ENCODE measurements at places on chromosomes 16 and 17.

DNA sequence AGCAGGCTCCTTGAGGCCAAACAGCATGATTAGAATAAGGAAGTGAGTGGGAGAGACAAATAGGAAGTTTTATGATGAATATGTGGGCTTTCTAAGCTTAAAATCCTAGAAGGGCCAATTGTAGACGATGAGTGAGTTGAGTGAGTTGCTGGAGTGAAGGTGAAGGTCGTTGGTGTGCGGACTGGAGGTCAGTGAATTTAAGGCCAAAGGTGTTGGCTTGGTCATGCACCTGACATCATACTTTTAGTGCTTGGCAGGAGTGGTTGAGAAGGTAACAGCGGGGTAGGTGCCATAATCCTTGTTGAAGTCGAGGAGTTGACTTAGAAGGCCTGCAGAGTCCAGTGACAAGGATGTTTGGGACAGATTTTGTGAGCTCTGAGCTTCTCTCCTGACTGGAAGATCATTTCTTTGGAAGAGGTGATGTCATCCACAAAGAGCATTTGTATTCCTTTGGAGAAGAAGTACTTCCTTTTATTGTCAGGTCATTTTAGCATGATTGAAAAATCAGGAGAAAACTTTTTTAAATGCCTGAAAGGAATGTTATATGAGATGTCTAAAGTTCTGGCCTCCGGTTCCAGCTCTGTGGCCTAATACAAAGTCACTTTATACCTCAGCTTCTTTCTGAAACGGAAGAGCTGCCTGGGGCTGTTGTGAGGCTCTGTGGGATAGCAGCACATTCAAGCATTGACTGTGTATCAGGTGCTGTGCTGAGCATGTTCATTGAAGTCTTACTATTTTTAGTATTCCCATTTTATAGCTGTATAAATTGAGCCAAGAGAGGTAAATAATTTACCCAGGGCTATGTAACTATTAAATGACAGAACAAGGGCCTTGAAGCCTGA lies 53.6 kb upstream of the TBX2 start:
- DNase-seq, result no peak

GRCh38 chr17:75571885-75572215 lies 15.8 kb upstream of the MYO15B start:
- no peak for DNase-seq

DNA sequence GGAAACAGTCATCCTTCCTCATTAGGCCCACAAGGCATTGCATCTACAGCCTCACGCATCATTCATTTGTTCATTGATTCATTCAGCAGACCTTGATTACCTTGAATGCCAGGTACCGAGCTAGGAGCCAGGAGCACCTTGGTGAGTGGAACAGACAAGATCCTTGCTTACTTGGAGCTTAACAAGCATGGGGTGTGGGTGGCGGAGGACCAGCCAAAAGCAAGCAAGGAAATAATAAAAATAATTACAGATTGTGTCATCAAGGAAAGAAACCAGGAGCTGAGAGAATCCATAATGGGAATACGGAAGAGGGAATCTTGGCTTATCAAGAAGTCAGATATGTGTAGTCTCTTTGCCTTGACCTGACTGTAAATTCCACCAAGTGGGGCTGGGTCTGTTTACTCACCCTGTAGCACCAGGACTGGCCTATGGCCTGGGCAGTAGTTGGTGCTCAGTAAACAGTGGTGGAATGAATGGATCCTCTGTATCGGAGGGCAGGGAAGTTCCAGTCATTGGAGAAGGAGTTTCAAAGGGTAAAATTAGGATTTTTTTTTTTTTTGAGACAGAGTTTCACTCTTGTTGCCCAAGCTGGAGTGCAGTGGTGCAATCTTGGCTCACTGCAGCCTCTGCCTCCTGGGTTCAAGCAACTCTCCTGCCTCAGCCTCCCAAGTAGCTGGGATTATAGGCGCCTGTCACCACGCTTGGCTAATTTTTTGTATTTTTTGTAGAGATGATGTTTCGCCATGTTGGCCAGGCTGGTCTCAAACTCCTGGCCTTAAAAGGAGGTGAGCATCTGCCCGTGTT lies 157.7 kb downstream of the MSI2 start:
- no peak for DNase-seq

DNA sequence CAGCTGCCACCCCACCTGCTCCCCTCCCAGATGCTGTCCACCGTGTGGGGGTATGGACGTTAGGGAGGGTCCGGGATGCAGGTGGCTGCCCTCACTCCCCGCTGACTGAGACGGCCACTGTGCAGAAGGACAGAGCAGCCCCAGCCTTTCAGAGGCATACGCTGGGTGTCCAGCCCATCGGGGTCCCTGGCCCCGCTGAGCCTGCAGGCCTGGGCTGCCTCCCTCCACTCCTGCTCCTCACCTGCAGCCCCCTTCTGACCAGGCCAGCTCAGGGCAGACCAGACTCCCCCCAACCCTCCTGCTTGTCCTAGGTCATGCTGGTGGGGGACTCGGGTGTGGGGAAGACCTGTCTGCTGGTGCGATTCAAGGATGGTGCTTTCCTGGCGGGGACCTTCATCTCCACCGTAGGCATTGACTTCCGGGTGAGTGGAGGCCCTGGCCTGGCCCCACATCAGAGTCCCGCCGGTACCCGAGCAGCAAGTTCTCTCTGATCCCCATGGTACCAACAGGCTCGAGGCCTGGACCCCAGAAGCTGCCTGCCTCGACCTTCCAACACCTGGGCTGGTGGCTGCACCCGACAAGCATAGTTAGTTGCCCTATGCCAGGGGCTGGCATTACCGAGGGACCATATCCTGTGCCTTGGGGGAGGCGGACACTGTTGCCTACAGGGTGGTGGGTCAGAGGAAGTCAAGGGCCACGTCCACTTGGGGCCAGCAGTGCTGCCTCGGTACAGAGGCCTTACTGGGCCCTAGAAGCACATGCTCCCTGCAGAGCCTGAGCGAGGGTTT lies 1.4 kb downstream of the RAB26 start:
- DNase-seq, result peak; percentile 33
